ENCODE measurements at places on chromosomes 5 and 9. TPM values are rescaled to one million over a fixed set of nuclear protein-coding genes. Genes with fewer than 3 reads are reported as not detected.

Gene FCN1
- total RNA-seq: not detected

- no peak overlapping the region for H3K4me3 ChIP-seq
- no peak overlapping the region for H3K27ac ChIP-seq
- H3K4me1 ChIP-seq: peaks cover 14% of the 10 kb centered on the region
- H3K27me3 ChIP-seq: no peaks in the 10 kb centered on the region
Measured at GRCh38 chr9:134373269-134373668, 47.0 kb downstream of the RXRA start.

DNA sequence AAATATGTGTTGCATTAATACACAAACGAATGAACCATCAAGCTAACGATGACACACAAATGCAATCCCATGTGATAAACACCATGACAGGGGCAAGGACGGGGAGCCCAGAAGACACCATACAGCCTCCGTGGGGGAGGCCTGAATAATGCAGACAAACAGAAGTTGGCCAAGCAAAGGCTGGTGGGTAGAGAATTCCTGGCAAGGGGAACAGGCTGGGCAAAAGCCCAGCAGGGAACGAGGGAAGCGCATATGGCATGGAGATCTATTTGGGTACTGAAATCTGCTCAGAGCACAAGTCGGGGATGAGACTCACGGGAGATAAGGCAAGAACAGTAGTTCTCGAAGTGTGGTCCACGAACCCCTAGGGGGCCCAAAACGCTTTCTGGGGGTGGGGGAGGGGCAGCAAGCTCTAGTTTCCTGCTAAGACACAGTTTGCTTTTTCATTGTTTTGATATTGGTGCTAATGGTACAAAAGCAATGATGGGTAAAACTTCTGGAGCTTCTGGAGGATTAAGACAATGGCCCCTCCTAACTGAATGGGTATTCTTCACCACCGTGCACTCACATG is 42.9 kb upstream of the FBXW11 start:
- peaks cover 6% of the 10 kb centered on the region for H3K36me3 ChIP-seq
- H3K4me3 ChIP-seq: no peak overlapping the region
- no peak overlapping the region for H3K27ac ChIP-seq
- no peak for DNase-seq
- H3K27me3 ChIP-seq: no peaks in the 10 kb centered on the region
- H3K4me1 ChIP-seq: no peaks in the 10 kb centered on the region

DNA sequence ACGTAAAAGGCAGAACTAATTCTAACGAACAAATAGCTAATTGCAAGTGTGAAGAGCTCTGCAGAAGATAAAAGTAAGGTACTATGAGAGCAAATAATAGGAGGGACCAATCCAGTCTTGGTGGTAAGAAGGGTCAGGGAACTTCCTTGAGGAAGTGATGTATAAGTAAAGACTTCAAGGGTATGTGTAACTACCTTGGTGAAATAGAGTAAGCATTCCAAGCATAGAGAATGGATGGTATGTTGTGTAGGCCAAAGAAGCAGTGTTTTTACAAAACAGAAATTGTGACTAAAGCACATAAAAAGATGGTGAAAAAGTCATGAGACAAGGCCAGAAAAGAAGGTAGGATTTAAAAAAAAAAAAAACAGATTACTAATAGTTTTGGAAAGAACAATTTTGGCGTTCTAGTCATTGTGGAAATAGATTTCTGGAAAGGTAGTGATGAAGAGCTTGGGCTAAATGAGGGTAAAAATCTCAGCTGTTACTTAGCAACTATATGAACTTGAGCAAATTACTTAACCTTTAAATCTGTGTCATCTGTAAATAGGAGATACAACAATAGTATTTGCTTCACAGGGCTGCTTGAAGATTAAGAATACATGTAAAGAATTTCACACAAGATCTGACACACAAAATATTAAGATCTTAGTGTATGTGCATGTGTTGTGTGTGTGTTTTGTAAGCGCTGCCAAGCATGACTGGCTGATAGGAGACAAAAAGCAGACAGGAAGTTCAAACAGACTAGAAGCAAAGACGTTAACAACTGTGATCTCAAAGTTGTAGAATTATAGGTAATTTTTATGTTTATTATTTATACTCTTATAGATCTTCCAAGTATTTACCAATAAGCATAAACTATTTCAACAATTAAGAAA is 73.5 kb downstream of the NR6A1 start:
- H3K4me1 ChIP-seq: peaks cover 44% of the 10 kb centered on the region
- H3K4me3 ChIP-seq: no peak overlapping the region
- peaks cover 43% of the 10 kb centered on the region for H3K36me3 ChIP-seq

DNA sequence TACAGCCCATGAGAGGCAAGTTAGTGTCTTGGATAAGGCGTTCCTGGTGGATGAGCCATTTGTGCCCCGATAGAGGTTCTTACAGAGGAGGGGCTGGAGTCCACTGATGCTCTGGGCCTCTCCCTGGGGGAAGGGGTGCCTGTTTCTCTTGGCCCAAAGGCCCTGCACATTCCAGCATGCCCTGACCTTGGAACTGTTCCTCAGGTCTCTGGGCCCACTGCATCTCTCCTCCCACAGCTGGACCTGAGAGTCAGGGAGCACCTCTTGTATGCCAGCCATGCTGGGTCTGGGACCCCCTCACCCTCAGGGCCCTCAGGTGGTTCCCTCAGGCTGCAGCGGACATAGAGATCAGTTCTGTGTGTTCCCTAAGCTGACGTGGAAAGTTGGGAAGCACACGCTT is 26.4 kb downstream of the DAPK1 start:
- H3K27me3 ChIP-seq: no peaks in the 10 kb centered on the region
- no peak for DNase-seq
- no peak overlapping the region for H3K27ac ChIP-seq
- no peaks in the 10 kb centered on the region for H3K4me1 ChIP-seq

DNA sequence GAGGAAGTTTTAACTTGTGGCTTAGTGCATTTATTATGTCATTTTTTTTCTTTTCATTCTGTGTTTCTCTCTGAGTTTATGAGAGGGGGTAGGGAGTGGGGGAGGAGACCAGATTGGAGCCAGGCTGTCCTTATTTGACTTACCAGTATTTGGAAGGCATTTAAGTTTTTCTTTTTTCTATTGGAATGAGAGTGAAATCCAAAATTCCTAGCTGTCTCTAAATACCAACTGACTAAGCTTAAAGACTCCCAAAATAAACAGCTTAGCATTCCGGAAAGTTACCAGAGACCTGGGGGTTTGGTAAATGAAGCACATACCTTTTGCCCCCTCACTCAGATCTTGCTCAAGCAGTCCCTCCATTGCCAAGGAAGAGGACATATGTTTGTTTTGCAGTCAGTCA is 581.9 kb upstream of the BRINP1 start:
- no peak overlapping the region for H3K27ac ChIP-seq
- no peak overlapping the region for H3K4me3 ChIP-seq
- H3K27me3 ChIP-seq: no peaks in the 10 kb centered on the region
- no peak for DNase-seq
- H3K4me1 ChIP-seq: peaks cover 28% of the 10 kb centered on the region
- no peaks in the 10 kb centered on the region for H3K36me3 ChIP-seq

DNA sequence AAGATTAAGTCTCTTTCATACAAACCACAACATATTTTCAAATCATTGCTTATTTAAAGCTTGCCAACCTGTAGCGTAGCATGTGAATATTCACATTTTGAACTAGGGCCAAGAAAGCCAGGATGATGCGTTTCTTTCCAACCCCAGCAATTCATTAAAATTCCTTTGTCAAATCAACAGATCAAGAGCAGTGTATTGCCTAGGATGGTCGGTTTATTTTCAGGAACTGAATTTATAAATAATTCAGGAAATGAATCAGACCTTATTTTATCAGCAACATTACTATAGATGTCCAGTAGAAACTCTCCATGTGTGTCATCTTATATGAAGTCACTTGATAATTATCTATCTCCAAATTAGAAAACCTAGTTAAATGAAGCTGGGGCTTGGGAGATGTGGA is 13.2 kb upstream of the AUH start:
- DNase-seq: no peak
- H3K27me3 ChIP-seq: no peaks in the 10 kb centered on the region
- no peak overlapping the region for H3K27ac ChIP-seq

- no peaks in the 10 kb centered on the region for H3K36me3 ChIP-seq
- no peak overlapping the region for H3K27ac ChIP-seq
- H3K4me3 ChIP-seq: no peak overlapping the region
- DNase-seq: no peak
Measured at GRCh38 chr5:171701100-171701541, 84.5 kb upstream of the SMIM23 start.

Data from SJCRH30 (cell line).